NCI-H524 (cell line): ENCODE measurements at places on chromosomes 12 and 14.

GRCh38 chr12:103634732-103635131 is 47.7 kb downstream of the STAB2 start:
- DNase-seq, result no peak

DNA sequence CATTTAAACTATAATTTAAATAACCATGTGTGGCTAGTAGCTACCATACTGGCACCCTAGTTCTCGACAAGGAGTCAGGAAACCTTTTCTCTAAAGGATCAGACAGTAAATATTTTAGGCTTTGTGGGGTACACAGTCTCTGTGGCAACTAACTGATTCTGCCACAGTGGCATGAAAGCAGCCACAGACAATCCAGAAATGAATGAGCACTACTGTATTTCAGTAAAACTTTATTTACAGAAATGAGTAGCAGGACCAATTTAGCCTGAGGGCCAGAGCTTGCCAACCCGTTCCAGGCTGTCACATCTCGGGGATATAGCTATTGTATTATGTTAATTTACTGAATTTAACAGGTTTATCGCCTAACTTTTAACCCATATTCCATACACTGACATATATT is 278.7 kb downstream of the ITPR2 start:
- no peak for DNase-seq

DNA sequence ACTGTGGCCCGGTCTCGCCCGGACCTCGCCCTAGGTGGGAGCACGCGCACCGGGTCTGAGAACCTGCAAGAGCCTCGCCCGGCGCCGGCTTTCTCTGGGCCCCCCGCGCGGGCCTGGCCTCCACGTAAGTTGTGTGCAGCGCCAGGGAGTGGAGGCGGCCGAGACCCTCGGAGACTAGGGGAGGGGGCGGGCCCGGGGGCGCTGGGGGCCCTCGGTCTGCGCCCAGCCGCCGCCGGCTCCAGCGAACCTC is 183 bp upstream of the PRMT8 start:
- peak; percentile 32 for DNase-seq

GRCh38 chr12:20142956-20143355 is 225.4 kb upstream of the PDE3A start:
- DNase-seq, result no peak

DNA sequence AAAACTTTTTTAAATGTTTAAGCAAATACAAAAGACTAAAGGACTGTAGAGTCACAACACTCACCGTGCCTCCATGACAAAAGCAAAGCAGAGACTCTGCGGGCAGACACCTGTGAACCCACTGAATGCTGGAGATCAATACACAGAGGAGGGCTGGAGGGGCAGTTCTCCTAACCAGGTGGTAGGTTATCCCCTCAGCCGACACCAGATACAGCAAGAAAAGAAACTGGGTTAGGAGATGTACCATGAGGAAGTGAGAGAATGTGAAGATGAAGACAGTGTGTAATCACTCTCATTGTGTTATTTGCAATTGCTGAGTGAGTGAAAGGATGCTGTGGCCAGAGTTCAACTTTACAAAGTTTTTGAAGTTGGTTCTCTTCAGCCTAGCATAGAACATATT is 480.3 kb downstream of the BCL11B start:
- no peak for DNase-seq

DNA sequence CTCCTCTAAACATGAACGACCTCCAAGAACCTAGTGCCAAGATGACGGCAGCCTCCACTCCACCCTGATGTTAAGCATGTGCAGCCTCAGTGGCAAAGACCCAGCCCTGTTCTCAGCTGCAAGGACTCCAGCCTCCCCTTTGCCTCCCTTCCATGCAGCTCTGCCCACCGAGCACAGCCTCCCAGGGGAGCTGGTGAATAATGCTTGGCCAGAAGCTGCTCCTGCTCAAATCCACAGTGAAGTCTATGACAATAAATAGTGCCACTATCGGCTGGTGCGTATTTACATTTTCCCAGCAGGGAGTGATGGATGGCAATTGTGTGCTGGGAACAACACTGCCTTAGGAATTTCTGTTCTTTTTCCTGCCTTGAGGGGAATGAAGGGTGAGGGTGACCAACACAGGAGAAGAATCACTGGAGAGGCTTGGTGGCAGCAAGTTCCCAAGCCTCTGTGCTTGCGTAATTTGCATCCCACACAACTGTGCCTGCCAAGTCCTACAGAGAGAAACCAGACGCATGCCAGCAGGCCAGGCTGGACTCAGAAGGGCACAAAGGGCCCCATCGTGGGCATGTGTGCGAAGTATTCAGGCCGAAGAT is 29.9 kb upstream of the TC2N start:
- no peak for DNase-seq

DNA sequence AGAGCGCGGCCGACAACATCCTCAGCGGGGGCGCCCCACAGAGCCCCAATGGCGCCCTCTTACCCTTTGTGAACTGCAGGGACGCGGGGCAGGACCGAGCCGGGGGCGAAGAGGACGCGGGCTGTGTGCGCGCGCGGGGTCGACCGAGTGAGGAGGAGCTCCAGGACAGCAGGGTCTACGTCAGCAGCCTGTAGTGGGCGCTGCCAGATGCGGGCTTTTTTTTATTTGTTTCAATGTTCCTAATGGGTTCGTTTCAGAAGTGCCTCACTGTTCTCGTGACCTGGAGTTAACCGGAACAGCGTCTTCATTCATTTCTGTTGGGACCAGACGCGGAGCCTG is 103.8 kb upstream of the FKBP4 start:
- DNase-seq, result peak; percentile 55

DNA sequence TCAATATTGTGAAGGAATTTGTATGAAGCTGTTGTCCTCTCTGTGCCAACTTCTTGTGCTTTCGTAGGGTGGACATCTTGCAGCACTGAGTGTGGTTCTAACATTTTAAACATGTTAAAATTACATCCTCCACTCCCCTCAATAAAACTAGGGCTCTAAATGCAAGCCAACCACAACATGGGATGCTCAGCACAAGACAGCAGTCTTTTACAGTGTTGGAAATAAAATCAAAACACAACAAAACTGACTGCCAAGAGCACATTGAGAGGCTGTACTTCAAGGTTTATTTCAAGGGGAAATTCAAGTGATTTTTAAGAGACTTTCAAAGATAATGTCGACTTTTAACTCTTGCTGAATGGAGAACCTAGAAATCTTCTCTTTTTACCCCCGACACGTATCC is 396.9 kb downstream of the TMTC2 start:
- DNase-seq, result no peak

- DNase-seq, result no peak
Measured at GRCh38 chr12:68803948-68804656, 3.9 kb upstream of the MDM2 start.

- no peak for DNase-seq
Measured at GRCh38 chr14:36859119-36859518, 197.5 kb downstream of the PAX9 start.

- no peak for DNase-seq
Measured at GRCh38 chr12:126418400-126418799, 1353.2 kb downstream of the AACS start.

- DNase-seq, result no peak
Measured at GRCh38 chr14:54435500-54435981, 5.6 kb downstream of the CNIH1 start.

DNA sequence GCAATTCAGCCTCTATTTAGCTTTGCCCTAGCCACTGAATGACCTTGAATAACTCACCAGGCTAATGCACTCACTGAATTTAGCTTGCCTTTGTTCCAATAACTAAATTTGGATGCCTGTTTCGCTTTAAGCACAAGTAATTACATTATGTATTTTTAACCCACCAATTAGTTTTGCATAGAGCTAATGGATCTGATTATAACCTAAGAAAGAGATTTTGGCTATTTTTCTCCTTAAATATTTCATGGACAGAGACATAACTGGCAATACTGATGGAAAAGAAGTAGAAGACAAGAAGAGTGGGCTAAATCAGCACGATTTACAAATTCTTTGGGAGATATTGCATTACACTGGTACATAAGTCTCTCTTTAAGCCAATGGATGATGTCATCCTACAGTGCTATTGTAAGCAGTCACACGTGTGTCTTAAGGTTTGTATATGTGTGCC is 85.7 kb downstream of the AKAP6 start:
- no peak for DNase-seq

- peak; percentile 38 for DNase-seq
Measured at GRCh38 chr12:57127101-57127725, 1.1 kb upstream of the LRP1 start.

GRCh38 chr12:22335794-22336166 is 1.3 kb upstream of the ST8SIA1 start:
- DNase-seq, result no peak

GRCh38 chr14:50186107-50186506 is 45.3 kb downstream of the SOS2 start:
- no peak for DNase-seq

GRCh38 chr12:104567832-104568486 is 111.2 kb downstream of the CHST11 start:
- DNase-seq, result no peak

DNA sequence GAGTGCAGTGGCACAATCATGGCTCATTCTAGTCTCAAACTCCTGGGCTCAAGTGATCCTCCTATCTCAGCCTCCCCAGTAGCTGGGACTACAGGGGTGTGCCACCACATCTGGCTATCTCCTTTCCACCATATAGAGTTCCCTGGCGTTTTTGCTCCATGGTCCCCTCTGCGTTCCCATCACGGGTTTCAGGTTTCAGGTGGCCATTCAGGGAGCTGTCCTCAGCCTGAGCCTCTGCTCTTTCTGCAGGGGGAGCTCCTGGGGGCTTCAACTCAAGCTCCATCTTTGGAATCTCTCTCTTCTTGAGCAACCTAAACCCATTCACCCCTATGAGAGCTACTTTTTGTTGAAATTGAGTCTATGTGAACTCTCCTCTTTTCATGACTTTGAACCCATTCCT is 11.6 kb downstream of the SMIM41 start:
- DNase-seq, result no peak
